Immature natural killer cell (primary cell): ENCODE measurements at places on chromosomes 1 and 21. TPM values are rescaled to one million over a fixed set of nuclear protein-coding genes. Genes with fewer than 3 reads are reported as not detected.

LIN28A gene
- polyA plus RNA-seq = not detected

GRCh38 chr1:188314557-188315137, 1485.9 kb downstream of the PLA2G4A start:
- no peak for DNase-seq

- DNase-seq = no peak
Observed at GRCh38 chr1:88802950-88803349, 88.4 kb downstream of the GTF2B start.

DNA sequence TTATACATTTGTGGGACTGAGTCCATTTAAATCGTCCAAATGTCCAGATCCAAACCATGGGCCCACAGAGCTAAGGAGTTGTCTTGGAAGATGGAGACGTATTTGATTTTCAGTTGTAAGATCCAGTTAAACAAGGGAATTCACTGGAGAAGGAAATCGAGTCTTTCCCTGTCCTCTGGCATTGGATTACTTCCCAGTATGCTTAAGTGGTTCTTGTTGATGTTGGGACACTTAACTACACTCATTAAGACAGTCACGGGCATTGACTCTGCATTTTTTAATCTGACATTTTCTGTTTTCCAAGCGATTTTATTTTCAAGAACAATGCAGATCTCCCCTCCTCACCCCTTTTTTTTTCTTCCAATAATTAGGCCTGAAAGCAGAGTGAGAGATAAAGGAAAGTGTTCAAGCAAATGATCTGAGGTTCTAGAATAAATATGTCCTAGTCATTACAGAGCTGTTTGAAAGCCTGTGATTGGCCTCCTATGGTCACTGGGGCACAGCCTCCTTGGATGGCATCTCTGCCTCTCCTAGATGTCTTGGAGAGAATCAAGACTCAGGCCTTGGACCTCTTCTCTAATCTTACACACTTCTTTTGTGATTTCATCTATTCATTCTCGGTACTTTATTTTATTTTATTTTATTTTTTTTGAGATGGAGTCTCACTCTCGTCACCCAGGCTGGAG, 48.9 kb downstream of the CD247 start:
- DNase-seq = no peak

- DNase-seq = no peak
Observed at GRCh38 chr1:5887349-5887970, 104.8 kb downstream of the NPHP4 start.

- DNase-seq = no peak
Observed at GRCh38 chr1:149936992-149937705, 470 bp upstream of the MTMR11 start.

PIGR gene
- polyA plus RNA-seq = 0.25 TPM

LCE2A gene
- not detected for polyA plus RNA-seq

DNA sequence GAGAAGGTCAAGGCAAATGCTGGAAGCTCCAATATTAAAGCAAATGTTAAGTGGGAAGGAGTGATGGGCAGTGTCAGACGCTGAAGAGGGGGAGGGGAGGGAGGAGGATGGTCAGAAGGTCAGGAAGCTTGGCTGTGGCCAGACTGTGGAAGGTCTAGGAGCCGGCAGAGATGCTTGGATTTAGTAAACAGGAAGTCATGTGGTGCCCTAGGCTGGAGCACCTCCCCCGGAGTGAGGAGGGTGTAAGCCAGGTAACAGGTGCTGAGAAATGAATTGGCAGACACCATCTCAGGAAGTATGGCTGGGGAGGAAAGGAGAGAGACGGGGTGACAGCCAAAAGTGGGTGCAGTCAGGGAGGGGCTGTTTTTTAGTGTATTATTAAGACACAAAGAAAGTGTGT, 17.7 kb downstream of the CSMD2 start:
- no peak for DNase-seq

DNA sequence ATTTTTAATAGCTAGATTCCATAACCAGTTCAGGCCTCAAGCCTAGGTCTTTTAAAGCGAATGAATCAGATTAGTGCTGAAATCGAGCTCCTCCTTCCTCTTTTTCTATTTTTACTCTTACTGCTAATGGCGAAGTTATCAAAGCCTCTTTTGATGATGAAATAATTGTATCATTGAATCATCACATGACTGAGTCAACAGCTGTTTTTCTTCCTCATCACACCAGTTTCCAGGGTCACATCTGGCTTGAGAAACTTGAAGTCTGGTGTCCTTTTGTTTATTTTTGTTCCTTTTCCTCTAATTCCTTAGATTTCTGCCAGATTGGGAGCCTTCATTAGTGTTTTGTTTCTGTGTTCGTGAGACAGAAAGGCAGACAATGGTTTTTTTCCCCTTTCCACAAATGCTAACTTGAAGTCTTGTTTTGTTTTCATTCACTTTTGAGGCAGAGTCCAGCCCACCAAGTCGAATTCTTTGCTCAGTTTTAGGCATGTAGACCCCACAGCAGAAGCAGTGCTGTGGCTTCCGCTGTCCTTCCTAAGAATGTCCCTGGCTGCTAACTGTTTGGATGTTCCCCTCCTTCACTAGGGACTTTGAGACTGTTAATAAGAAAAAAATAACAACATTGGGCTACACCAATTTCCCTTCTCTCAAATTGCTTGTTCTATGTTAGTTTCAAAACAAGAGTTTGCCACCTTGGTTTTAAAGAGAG, 51.9 kb upstream of the FMOD start:
- DNase-seq = no peak

LCE1C gene
- not detected for polyA plus RNA-seq

ALX3 gene
- polyA plus RNA-seq = not detected

ACTA1 gene
- not detected for polyA plus RNA-seq

- no peak for DNase-seq
Observed at GRCh38 chr1:35563166-35563565, 5.6 kb downstream of the NCDN start.

PSMA5 gene
- 115 TPM for polyA plus RNA-seq

SELENBP1 gene
- not detected for polyA plus RNA-seq

DNA sequence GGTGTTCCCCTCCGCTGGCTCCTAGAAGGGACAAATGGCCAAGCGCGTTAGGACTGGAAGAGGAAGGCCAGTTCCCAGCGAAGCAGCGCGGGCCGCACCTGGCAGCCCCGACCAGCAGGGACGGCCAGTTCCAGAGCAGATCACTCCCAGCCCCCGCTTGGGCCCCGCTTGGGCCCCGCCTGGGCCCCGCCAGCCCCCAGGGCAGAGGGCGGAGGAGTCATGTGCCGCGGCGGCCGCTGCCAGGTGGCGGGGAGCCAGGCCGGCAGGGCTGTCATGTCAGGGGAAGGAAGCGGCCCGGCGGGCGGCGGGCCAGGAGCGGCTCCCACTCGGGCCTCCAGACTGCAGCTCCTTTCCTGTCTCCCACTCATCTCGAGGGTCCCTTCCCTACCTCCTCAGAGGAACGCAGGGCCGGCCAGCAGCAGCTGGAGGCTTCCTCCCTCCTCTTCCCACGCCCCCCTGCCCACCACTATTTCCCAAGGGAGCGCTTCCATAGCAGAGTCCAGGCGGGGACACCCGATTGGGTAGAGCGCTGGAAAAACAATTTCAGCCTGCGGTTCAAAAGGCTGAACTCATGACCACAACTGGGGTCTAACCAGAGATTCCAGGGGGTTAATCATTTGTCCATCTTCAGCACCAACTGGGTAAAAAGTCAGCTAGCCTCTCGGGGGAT, 16.5 kb downstream of the ZNF697 start:
- DNase-seq = no peak

DNA sequence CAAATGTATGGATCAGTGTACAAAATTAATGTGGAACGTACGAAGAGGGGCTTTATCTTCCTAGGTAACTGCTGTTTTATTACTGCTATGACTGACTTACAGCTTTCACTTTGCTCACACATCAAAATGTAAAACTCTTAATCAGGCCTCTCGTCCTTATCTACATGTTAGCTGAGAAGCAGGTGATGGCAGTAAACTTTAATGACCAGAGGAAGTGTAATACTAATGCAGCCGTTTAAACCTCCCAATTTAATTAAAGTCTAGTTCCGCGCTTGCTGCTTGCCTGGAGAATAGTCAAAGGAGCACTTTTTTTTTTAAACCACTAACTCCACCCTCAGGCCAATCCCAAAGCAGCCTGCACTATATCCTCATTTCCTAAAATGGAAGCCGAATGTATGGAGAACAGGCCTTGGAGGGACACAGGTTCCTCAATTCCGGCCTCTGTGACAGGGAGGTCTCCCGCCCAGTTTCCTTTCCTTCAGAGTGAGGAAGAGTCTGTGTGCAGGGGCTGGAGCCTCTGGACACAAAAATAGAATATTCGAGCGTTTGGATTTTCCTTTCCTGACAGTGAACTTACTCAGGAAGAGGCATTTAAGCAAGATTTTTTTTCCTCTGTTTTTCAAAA, 36.7 kb upstream of the RASAL2 start:
- DNase-seq = no peak
